Activated naive CD4-positive, alpha-beta T cell (primary cell): ENCODE measurements at places on chromosomes 13 and 19.

DNA sequence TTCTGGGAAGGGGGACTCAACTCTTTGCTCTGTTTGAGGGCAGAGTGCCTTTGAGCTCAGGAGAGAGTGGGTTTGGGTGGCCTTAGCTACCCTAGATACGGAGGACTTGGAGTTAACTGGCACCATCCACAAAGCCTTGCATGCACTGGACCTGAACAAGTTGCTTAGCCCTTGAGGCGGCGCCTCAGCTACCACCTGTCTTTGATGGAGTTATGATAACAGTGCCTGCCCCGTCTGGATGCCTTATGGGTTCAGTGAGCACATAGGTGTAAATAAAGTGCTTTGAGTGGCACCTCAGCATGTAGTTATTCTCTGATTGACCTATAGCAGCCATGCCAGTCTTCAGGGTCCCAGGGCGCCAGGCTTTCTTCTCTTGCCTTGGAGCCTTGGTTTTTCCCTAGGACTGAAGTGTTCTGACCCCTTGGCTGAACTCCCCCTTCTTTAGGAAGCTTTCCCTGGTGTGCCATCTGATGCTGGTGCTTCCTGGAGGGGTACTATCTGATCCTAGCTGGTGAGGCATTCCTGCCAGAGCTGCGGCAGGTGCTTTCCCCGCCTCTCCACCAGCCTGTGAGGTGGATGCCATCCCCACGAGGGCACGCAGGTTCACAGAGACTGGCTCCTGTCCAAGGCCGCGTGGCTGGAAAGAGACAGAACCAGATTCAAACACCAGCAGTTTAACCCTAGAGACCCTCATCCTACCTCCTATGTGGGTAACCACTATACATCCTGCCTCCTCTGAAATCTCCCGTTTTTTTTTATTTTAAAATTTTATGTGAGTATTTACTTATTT is 5.8 kb downstream of the BCKDHA start:
- DNase-seq: no peak

- DNase-seq: no peak
Measured at GRCh38 chr13:23558675-23559536, 11.3 kb upstream of the TNFRSF19 start.

DNA sequence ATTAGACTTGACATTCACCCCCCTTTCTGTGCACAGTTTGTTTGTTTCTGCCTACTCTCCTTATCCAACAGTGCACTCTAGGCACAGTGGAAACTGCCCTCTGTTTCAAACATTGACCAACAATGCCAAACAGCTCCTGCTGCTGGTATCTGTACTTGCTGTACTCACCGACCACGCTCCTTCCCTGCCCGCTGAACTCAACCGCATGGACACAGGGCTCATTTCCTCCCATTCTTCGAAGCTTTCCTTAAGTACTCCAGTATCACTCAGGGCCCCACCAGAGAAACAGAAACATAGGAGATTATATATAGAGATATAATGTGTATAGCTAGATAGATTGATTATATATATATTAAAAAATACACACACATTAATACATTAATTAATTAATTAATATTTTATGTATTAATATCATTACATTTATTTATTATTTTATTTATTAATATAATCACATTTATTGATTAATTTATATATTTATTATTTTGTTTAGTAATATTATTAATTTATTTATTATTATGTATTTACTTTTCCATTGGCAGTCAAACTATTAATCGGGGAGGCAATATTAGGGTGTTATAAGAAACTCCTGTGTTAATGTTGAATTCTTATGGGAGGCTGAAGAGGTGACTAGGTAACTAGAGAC is 1528.2 kb downstream of the EFNB2 start:
- DNase-seq: no peak

GRCh38 chr13:111302045-111302726 is 18.3 kb upstream of the TEX29 start:
- no peak for DNase-seq

- DNase-seq: no peak
Measured at GRCh38 chr19:35451338-35452096, 3.5 kb downstream of the FFAR2 start.

- DNase-seq: no peak
Measured at GRCh38 chr19:48836089-48837017, at the start of gene HSD17B14. Gene HSD17B14, minus strand, starts transcription at chr19:48836491. Its CDS starts 80 bp downstream, at chr19:48836411.

DNA sequence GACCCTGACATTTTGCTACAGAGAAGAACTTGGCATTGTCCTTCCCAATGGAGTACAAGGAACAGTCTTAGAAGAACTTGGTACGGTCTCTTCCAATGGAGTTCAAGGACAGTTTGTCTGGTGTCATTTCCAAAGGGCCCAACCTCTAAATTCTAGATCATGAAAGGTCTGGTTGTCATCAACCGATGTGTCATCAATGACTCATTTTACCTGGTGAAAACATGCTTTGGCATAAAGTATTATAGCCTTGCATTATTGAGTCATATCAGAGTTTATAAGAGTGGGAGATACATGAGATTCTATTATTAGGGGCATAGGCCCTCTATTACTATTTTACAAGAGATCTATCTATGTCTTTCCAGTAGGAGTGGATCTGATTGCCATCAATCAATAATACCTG is 4.3 kb downstream of the CYP2B6 start:
- no peak for DNase-seq

- no peak for DNase-seq
Measured at GRCh38 chr19:27776020-27776419, 1436.9 kb downstream of the UQCRFS1 start.

DNA sequence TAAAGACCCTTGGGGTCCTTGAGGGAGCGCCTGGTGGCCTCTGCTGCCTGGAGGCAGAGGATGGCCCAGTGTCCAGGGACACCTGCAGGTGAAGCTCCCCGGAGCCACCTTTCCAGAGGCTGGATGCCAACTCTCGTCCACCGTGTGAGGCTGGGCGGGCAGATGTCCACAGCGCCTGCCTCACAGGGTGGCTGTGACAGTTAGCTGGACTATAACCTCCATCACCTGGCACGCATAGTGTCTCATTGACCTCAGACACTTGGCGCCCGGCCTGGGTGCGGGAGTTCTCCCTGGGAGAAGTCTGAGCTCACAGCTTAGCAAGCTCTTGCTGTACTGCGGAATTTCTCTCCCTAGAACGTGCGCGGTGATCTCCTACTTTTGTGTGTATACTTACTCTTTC is 9.8 kb downstream of the BICRA start:
- DNase-seq: no peak
